ENCODE measurements at places on chromosomes 2 and 18.
A peak's percentile ranks its signal among the peaks of the same experiment; 100 is the strongest.

GRCh38 chr2:23058435-23058834 lies 326.5 kb upstream of the KLHL29 start:
- no peak for DNase-seq

DNA sequence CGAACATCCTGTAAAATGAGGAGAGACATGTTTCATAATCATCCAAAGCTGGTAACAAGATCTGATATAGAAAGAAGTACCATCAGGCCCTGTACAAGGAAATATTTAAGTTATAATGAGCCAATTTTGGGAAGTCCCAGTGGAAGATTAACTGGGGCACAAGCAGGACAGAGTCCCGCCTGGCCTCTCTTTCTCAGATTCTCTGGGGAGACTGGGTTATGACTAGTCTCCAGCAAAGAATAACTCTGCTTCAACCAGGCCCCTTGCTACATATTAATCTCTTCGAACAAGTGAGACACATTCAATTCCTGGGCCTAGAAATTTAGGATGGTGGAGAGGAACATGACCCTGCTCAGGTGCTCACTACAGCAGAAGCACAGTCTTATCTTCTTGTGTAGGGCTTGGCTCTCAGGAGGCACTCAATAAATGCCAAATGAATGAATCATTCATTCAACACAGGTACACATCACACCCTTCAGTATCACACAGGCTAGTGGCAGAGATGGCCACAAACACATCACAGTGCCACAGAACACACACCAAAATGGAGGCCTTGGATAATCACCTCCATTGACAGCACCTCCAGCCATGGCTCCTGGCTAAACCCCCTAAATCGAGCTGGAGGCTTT lies 46.4 kb upstream of the RNF152 start:
- no peak for DNase-seq

GRCh38 chr2:226673314-226673723 lies 126.3 kb downstream of the IRS1 start:
- DNase-seq, result no peak

GRCh38 chr2:182259629-182260150 lies 167.1 kb downstream of the PDE1A start:
- peak; percentile 96 for DNase-seq

DNA sequence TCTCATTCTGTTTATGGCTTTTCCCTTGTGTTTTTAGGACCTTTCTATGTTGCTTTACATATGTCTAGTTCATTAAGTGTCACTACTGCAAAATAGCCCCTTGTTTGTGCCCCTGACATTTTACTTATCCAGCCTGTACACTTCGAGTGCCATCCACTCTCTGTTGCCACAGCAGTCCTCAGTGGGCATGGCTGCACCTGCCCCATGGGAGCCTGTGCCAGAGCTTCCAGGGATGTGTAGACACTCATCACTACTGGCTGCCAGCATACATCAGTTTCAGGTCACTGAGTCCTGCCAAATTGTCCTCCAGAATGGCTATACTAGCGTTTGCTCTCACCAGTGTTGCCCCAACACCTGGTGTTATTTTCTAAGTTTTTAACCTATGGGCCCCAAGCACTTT lies 80.4 kb downstream of the ARMC9 start:
- no peak for DNase-seq

GRCh38 chr2:77721593-77721992 lies 199.4 kb upstream of the LRRTM4 start:
- no peak for DNase-seq

- no peak for DNase-seq
Measured at GRCh38 chr2:144927429-144927828, 407.5 kb upstream of the ZEB2 start.

- no peak for DNase-seq
Measured at GRCh38 chr2:55796121-55796520, 102.5 kb upstream of the PNPT1 start.

DNA sequence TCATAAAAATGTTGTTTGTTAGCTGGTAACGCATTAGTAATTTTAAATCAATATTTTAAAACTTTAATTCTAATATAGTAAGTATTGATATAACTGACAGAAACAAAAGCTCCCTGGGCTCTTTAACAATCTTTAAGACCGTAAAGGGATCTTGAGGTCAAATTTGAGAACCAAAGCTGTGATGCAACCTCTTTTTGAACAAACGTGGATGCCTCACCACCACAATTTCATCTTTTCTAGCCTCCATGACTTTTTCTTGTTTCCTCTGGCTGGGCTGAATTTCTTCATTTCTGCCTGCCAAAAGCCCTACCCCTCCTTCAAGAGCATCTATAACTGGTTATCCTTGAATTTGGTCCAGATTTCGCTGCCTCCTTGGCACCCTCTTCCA lies 563 bp upstream of the POLE4 start:
- no peak for DNase-seq

DNA sequence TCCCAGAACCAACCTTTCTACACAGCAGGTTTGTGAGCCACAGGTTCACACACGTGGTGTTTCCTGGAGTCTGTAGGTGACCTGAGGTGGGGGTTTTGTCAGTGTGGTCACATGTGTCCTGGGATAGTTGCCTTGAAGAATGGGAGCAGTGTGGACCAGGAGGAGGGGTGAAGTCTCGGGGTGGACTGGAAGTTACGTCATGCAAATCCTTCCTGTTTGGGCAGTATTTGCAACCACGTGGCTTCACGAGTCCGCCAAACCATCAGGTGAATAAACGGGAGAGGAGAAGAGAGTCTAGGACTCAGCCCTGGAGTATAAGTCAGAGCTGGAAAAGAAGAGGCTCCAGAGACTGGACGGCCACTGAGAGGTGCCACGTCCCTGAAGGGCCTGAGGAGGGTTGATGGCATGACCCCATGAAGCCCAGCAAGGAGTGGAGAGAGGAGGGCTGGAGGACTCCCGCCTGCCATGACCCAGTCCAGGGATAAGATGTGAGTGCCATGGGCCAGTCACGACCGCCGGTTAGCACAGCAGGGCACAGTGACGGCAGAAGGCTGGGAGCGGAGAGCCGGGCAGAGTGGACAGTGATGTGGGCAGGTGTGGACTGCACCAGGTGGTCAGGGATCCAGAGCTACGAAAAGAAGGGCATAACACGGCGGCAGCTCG lies 16.5 kb downstream of the LPIN1 start:
- no peak for DNase-seq

DNA sequence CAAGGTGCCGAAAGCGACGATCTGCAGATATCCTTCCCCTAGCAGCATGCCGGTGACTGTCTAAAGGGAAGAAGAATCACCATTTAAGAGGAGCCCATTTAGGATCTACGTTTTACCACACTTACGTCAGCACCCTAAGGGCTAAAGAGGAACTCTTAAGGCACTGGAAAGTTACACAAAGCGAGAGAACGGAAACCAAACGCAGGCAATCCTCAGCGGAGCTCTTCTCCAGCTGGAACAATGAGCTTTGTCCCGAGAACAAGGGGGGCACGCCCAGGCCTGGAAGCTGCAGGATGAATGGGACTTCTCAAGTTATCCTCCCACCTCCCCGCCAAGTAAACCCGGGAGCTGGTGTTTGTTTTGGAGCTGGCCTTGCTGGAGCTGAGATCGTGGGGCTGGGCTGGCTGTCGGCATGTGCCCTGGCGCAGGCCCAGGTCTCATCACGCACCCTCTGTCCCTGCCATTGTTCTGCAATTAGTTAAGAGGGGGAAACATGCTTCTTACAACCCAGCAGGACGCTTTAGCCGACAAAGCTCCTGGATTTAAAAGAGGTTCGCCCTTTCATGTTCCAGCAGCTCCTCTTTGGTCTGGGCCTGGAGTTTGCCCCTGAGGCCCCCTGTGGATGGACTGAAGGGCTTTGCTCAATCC lies 36.4 kb downstream of the PXDN start:
- DNase-seq, result no peak

GRCh38 chr18:52319424-52319983 lies 20.5 kb upstream of the DCC start:
- no peak for DNase-seq

- no peak for DNase-seq
Measured at GRCh38 chr18:22765896-22766295, 167.2 kb upstream of the RBBP8 start.

- DNase-seq, result no peak
Measured at GRCh38 chr18:79608999-79609461, 70.6 kb upstream of the CTDP1 start.

DNA sequence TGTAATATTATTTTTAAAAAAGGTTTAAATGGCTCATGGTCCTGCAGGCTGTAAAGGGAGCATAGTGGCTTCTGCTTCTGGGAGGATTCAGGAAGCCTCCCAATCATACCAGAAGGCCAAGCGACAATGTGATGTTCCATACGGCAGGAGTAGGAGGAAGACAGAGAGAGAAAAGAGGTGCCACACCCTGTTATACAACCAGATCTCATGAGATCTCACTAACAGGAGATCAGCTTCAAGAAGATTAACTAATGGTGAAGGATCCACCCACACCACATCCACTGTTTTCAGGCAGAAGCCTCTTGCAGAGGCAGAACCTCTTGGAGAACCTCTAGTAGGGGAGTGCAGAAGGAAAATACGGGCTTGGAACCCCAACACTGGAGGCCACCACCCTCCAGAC lies 103.9 kb upstream of the TEKT4 start:
- no peak for DNase-seq

- no peak for DNase-seq
Measured at GRCh38 chr2:233468741-233469110, 97.9 kb downstream of the USP40 start.

GRCh38 chr2:70796262-70796661 lies 5.8 kb upstream of the FIGLA start:
- no peak for DNase-seq

DNA sequence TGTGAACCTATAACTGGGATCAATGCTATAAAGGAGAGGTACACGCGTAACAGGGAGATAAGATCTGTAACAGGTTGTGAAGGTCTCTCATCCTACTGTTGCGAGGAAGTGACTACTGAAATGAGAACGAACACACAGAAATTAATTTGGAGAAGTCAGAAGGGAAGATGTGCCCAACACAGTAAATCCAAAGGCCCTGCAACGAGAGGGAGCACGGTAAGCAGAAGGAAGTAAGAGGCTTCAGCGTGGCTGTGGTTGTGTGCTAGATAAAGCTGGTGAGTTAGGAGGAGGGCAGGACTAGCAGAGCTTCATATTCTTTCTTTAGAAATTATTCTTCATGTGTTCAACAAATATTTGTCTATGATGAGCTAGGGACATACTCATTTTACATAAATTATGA lies 2.5 kb upstream of the ATG16L1 start:
- no peak for DNase-seq

- DNase-seq, result no peak
Measured at GRCh38 chr2:238182362-238182761, 21.1 kb downstream of the ILKAP start.

DNA sequence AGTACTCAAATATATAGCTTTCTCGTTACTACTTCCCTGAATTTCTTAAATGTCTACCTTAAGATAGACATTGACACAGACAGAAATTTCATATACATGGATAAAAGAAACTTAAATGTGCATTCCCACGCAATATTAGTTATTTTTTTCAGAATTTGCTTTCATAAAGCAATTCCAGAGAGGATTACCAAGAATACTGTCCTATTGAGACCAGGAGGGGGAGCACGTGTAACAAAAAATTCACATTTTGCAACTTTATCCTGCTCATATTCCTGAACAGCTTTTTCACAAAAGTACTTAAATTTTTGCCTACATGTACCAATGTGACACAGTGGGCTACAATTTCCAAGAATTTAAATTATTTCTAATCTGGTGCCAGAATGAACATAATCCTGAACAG lies 30.7 kb upstream of the ERCC3 start:
- DNase-seq, result peak; percentile 48

- DNase-seq, result no peak
Measured at GRCh38 chr2:168766600-168766999, 35.8 kb upstream of the NOSTRIN start.

- peak; percentile 10 for DNase-seq
Measured at GRCh38 chr18:53567929-53568574, 656.4 kb downstream of the MBD2 start.

GRCh38 chr18:29430416-29430815 lies 1253.5 kb upstream of the CDH2 start:
- DNase-seq, result no peak

DNA sequence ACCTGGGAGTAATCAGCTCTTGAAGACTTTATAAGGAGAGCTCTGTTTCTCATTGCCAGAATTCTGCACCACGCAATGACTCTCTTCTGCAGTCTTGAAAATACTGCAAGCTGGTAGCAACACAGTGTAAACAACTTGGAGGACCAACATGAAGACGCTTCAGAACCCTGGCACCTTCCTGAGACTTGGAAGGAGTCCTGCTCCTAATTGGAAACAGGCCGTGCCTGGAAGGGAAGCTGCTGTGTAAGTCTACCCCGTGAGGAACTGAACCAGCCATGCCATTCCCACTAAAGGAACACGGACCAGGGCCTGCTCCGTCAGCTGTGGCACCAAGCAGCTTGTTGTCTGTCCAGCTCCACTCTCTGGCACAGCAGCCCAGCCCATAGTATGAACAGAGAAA lies 171.1 kb downstream of the PAX3 start:
- no peak for DNase-seq

- DNase-seq, result no peak
Measured at GRCh38 chr2:147098940-147099339, 745.9 kb upstream of the ACVR2A start.

DNA sequence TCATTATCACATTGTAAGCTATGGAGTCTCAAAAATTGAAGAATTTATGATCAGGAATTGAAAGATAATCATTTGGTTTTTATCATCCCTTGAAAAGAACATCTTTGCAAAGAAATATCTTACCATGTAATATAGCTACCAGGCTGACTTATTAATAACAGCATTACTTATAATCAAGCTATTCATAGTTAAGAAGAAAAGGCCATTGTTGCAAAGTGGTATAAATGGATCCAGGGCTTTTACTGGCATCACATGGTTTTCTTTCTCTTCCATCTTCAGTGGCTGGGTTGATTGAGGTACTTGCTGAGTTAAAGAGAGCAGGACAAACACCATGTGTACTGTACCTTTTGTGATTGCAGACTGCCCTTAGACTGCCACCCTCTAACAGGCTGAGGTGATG lies 39.6 kb downstream of the MFSD6 start:
- no peak for DNase-seq

GRCh38 chr18:12968619-12969018 lies 20.8 kb downstream of the SEH1L start:
- DNase-seq, result no peak

Data from HAP-1 (cell line).